A549 treated with dexamethasone at 1 μM for 4 hours (cell line): ENCODE measurements at places on chromosomes 3 and 15. TPM values are rescaled to one million over a fixed set of nuclear protein-coding genes. Genes with fewer than 3 reads are reported as not detected.

The SGO1 gene
- total RNA-seq = 12.0 to 17.4 TPM (median 15.8 TPM) in 5 replicates

The SPRED1 gene
- total RNA-seq = 6.5 to 9.3 TPM (median 8.6 TPM) in 5 replicates

The FANCD2OS gene
- total RNA-seq = not detected in 5 replicates

The VILL gene
- total RNA-seq = 0.12 to 0.22 TPM (median 0.17 TPM) in 4 of 5 replicates, not detected in the other

The RASL12 gene
- total RNA-seq = 0.08 to 0.17 TPM (median 0.14 TPM) in 4 of 5 replicates, not detected in the other
